ENCODE measurements at places on chromosomes 2 and 18.

DNA sequence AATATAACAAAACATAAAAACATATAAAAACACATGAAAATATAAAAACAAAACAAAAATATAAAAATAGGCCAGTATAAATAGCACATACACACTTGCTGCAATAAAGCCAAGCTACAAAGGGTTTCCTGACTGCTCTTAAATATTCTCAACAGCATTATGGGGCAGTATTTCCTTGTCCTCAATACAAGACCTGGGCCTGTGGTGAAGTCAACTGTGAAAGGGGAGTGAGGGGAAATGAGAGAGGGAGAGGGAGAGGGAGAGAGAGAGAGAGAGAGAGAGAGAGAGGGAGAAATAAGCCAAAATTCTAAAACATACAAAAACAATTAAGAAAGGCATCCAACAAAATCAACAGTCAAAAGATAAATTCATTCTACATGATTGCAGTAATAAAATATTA, 82.6 kb upstream of the NEDD4L start:
- DNase-seq = no peak

- no peak for DNase-seq
Observed at GRCh38 chr2:118102433-118103082, 14.3 kb downstream of the INSIG2 start.

DNA sequence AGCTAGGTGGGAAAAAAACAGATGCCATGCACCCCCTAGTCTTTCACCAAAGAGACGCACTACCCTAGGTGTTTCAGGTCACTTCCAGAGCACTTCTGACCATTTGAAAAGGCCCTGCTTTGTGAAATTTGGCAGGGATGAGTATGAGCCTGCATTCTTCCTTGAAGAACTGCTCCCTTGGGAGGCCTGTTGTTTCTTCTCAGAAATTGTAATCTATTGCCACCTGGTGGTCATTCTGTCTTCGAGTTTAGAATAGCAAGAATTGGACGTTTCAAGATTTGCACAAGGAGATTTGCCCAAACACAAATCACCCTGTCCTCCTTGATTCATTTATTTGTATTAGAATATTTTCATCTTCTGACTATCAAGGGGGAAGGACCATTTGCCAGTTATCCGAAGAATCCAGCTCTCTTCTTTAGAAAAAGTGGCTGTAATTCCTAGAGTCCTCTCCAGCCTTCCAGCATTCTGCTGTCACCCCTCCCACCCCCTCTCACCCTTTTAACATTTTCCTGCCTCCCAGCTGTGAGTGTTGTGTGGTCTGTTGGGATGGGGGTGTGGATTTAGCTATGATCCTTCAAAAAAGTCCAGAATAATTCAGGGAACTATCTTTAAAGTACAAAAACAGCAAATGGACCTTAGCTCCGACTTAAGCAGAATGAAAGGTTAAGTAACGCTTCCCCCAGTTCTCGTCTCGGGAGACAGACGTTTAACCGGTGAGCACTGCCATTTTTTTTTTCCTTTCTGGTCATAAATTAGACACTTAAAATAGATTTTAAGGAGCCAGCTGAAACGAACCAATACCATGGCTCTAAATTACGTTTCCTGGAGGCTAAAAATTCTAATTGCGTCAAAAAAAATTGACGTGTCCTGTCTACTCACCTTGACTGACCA, 3.7 kb upstream of the GAD1 start:
- no peak for DNase-seq

GRCh38 chr2:105327690-105328089, 1.8 kb downstream of the TGFBRAP1 start:
- DNase-seq = no peak

DNA sequence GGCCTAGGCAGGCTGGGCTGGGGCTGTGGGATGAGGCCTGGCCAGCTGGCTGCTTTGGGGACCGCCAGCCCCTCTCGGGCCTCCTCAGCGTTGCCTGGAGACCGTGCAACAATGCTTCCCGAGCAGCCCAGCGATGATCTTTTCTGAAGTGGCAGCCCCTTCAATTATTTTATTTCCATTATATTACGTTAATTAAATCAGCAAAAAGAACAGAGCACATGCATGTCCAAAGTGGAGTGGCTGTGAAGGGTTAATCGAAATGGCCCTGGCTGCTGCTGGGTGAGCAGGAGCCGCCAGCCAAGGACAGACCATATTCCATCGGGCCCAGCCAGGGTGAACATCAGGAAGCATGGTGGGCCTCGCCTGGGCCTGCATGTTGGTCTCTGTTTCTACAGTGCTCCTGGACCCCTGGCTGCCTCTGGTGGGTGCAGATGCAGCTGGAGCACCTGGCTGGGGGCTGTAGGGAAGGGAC, 245.5 kb downstream of the MYCN start:
- no peak for DNase-seq

DNA sequence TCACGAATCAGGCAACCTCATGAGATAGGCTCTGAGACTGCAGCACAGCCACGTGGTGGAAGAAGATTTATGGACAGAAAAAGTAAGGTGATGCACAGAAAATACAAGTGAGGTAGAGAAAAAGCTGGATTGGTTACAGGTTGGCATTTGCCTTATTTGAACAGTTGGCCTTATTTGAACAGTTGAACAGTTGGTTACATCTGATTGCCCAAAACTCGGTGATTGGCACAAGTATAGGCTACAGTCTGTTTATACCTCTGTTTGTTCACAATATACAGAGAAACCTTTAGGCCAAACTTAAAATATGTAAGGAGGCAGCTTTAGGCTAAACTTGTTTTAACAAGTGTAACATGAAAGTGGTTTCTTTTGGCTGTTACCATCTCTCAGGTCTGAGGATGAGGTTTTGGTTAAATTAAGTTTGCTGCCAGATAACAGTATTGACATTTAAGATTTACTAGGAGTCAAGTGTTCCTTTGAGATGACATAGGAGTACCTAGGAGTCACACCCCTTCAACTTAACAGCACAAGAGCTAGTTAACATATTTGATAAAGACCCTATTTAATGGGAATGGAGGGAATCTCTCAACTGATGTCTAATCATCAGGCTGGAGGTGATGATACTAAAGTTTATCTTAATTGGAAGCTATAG, 16.5 kb upstream of the GPR155 start:
- no peak for DNase-seq

DNA sequence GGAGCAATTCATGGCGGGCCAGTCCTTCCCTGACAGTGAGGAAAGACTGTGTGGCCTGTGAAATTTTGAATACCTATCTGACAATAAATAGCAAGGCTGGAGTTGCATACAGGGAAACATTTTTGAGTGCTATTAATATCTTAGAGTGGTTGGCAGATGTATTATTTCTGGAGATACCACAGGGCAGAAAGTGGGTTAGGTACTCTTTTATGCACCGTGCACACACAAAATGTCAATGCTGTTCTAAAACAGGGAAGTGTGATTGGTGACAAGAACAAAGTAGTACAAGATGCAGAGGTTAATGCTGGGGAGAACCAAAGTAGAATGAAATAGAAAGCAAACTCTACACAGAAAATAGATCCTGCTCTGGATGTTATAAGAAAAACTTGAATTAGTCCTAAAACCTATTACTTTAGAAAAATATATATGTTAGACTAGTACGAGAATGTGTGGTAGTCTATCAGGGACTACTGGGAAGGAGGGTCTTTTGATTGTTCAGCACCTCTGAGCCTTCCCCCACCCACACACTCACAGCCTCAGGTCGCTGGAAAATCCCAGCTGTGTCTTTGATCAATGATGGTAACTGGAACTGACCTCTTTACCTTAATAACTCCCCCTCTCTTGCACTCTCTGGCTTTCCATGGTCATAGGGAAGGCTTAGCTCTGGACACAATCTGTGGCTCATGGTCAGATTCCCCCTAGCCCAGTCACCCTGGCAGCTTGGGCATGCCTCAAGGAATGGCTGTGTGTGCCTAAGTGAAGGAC, 58.2 kb downstream of the SERPINB8 start:
- DNase-seq = no peak

DNA sequence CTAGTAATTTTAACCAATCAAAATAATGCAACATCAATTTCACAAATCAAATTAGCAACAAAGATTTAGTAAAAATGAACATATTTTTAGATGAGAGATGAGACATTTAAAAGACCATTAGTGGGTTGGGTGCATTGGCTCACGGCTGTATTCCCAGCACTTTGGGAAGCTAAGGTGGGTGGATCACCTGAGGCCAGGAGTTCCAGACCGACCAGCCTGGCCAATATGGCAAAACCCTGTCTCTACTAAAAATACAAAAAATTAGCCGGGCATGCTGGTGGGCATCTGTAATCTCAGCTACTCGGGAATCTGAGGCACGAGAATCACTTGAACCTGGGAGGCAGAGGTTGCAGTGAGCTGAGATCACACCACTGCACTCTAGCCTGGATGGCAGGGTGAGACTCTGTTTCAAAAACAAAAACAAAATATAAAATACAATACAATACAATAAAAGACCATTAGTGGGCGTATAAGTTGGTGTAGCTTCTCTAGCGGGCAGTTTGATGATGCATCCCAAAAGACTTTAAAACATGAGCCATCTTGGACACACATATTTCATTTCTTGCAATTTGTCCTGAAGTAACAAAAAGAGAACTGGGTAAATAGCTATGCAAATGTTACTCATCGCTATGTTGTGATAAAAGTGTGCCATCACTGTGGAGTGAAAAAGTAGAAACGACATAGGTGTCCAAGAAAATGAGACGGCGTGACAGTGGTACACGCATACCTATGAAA, 101.8 kb downstream of the COL6A3 start:
- DNase-seq = no peak

DNA sequence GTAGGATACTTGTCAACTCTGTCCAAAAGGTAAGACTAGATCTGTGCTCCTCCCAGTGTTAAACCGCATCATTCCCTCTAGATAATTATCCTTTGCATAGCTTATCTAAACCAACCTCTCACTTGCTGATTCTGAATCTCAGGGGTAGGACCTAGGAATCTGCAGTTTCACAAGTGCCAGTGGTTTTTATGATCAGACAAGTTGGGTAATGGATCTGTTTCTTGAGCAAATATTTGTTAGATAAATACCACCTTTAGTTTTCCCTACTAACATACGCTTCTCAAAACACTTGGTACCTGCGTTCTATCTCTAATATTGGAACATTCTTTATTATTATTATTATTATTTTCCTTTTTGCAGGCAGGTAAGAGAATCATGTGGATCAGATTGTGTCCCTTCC, 439.9 kb downstream of the PTPRM start:
- no peak for DNase-seq

GRCh38 chr2:169775765-169776164, 22.9 kb upstream of the SSB start:
- no peak for DNase-seq

- DNase-seq = no peak
Observed at GRCh38 chr2:102893870-102894269, 132.0 kb downstream of the TMEM182 start.

- DNase-seq = no peak
Observed at GRCh38 chr2:163665817-163666216, 70.0 kb downstream of the FIGN start.

DNA sequence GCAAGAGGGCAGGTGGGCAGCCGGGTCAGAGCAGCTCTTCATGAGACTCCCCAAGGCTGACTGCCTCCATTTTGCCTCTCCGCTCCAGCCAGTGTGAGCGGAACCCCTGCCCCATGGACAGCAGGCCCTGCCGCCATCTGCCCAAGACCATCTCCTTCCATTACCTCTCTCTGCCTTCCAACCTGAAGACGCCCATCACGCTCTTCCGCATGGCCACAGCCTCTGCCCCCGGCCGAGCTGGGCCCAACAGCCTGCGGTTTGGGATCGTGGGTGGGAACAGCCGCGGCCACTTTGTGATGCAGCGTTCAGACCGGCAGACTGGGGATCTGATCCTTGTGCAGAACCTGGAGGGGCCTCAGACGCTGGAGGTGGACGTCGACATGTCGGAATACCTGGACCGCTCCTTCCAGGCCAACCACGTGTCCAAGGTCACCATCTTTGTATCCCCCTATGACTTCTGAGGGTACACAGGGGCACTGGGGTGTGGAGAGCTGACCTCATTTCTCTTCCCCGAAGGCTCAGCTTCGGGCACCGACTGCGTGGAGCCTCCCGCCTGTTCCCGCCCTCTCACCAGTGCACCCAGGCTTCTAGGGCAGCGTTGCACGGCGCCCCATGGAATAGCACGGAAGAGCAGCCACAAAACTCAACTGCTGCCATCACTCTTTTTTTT, 49.0 kb downstream of the FBLN7 start:
- DNase-seq = no peak

DNA sequence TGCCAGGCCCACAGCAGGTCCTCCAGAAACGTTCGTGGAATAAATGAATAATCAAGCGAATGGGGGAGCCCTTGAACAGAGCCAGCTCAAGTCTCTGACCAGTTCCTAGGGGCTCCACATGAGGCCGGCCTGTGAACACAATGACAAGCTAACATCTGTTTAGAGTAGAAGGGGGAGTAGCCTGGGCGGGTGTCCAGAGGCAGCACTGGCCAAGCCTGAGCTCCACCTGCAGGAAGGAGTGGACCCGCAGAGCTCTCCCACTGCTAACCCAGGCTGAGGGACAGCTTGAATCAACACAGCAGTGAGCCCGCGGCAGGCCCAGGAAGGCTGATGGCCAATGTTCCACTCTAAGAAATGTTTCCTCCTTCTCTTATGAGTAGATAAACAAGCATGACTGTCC, 234.8 kb upstream of the RAB6C start:
- DNase-seq = no peak

- DNase-seq = no peak
Observed at GRCh38 chr18:59697236-59697932, at the start of gene CCBE1. Gene CCBE1, minus strand, starts transcription at chr18:59697423.

GRCh38 chr2:233163486-233164103, 87.9 kb upstream of the ATG16L1 start:
- DNase-seq = no peak

DNA sequence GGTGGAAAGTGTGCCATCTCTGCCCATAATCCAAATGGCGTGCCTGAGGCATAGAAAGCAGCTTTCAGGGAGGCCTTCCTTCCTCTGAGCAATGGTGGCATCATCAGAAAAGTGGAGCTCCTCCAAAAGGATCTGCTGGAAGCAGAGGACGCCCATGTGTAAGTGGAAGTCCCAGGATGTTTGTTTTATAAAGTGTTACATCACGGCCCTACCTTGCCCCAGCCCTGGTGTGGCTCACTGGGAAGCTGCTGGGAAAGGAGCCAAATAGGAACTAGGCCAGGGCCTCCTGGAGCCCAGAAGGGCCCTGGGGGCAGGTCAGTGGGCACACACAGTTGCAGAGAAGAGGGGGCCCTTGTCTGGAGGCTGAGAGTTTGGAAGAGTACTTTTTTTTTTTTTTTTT, 4.2 kb upstream of the ODC1 start:
- no peak for DNase-seq

GRCh38 chr18:14999085-14999975, 251.4 kb downstream of the ANKRD30B start:
- DNase-seq = no peak

Measured in stimulated activated naive CD4-positive, alpha-beta T cell treated with Interleukin-2 at 50 U/mL for 16 hours (primary cell).